ENCODE measurements at places on chromosomes 6 and 20.

GRCh38 chr20:5080384-5080877, 39.3 kb downstream of the PCNA start:
- DNase-seq = no peak

- no peak for DNase-seq
These were observed 235.3 kb upstream of the CEP162 start for GRCh38 chr6:84462698-84463097.

- DNase-seq = no peak
These were observed 14.2 kb upstream of the SHLD1 start for GRCh38 chr20:5735845-5736510.

- DNase-seq = no peak
These were observed 267.8 kb downstream of the PTPRK start for GRCh38 chr6:128252341-128253176.

- no peak for DNase-seq
These were observed 83.2 kb downstream of the DLL1 start for GRCh38 chr6:170207586-170208181.

DNA sequence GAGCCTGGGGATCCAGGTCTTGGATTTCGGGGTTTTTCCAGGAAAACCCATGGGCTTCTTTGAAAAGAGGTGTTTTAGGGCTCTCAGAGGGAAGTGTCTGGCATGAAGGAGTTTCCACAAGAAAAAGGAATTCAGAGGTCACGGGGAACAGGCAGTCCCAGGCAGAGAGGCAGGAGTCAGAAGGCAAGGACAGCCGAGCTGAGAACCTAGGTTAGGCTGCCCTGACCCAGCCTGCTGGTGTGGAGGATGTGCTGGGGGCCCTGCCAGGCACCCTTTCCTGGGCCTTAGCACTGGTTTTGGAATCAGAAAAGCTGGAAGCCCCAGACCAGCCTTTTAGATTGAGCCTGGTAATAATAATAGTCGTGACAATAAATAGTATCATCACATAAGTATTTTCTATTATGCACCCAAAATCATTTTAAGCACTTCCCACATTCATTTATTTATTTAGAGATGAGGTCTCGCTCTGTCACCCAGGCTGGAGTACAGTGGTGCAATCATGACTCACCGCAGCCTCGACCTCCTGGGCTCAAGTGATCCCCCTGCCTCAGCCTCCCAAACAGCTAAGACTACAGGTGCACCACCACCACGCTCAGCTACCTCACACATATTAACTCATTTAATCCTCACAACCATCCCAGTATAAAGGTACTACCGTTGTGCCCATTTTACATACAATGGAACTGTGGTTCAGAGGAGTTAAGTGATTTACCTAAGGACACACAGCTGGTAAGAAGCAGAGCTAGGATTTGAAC, 19.9 kb downstream of the TGM2 start:
- no peak for DNase-seq

DNA sequence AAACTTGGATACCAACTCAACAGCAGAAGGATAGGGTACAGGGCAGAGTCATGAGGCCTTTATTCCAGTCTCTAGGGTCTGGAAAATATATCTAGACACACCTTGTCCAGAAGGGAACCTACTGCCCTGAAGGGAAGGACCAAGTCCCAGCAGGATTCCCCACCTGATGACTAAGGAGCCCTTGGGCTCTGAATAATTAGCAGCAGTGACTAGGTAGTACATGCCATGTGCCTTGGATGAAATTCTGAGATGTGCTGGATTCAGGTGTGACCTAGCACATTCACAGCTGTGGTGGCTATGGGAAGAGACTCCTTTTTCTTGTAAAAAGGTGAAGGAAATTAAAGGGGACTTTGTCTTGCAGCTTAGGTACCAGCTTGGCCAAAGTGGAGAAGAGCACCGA, 364.3 kb upstream of the PTCHD4 start:
- no peak for DNase-seq

GRCh38 chr6:45710304-45710821, 305.3 kb downstream of the CLIC5 start:
- DNase-seq = no peak

- DNase-seq = no peak
These were observed 102.3 kb downstream of the PDSS2 start for GRCh38 chr6:107357031-107357430.

GRCh38 chr20:39849664-39850063, 839.4 kb downstream of the MAFB start:
- no peak for DNase-seq

GRCh38 chr6:133435065-133435728, 194.0 kb downstream of the EYA4 start:
- DNase-seq = no peak

DNA sequence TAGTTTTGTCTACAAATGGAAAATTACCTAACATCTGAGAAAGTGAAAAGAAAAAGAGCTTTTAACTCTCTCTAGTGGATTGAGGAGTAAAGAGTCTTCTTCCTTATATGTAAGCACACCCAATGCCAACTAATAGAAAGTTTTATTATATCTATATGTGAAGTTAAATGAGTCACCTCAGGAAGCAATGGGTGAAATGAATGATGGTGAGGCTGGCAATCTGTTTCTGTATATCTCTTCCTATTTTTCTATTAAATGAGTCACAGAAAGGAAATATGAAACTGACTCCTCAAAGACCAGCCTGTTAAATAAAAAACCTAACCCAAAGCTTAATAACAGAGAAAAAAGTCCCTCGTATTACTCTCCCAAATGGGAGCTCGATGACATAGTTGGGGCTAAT, 71.3 kb downstream of the OTOR start:
- DNase-seq = no peak

GRCh38 chr6:55666037-55666436, 87.0 kb upstream of the HMGCLL1 start:
- no peak for DNase-seq

GRCh38 chr6:72876256-72876655, 254.4 kb downstream of the KCNQ5 start:
- no peak for DNase-seq

- no peak for DNase-seq
These were observed 1.9 kb downstream of the SDC4 start for GRCh38 chr20:45346291-45346718.

- no peak for DNase-seq
These were observed 15.0 kb downstream of the MRAP2 start for GRCh38 chr6:84048588-84048987.

DNA sequence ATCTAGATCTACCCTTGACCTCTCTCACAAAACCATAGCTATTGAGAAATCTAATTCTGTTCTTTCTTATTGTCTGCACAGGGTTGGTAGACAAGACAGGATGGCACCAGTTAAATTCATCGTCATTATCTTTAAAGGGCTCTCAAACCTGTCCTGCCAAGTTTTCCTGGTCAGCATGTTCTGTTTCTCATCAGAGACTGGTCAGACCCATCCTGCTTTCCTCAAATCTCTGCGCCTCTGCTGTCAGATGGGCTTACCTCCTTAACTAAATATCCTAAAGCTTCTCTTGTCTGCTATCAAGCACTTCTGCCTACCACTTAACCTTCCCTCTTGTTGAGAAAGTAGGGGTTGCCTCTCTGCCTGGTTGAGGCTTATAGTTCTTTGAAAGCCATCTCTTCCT, 125.2 kb downstream of the MYO6 start:
- no peak for DNase-seq

DNA sequence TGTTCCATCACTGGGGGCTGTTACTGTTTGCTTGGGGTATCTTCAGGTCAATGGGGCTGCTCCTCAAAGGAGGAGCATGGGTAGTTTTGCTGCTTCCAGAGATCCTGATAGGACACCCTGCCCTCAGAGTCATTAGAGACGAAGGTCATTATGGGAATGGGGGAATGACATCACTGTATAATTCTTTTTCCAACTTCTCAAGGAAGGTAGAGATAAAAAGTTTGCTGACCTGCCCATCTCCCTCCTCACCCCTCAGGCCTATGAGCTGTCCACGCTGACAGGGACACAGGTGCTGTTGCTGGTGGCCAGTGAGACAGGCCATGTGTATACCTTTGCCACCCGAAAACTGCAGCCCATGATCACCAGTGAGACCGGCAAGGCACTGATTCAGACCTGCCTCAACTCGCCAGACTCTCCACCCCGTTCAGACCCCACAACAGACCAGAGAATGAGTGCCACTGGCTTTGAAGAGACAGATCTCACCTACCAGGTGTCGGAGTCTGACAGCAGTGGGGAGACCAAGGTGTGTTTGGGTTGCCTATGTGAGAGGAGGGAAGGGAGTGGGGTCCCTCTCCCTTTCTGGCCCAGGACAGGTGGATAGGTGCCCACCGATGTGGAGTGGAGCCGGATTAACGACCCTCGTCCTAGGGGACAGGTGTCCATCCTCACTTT, 2.7 kb downstream of the SRF start:
- DNase-seq = no peak

- DNase-seq = peak; percentile 88
These were observed 76.0 kb upstream of the CD93 start for GRCh38 chr20:23161968-23162696.

DNA sequence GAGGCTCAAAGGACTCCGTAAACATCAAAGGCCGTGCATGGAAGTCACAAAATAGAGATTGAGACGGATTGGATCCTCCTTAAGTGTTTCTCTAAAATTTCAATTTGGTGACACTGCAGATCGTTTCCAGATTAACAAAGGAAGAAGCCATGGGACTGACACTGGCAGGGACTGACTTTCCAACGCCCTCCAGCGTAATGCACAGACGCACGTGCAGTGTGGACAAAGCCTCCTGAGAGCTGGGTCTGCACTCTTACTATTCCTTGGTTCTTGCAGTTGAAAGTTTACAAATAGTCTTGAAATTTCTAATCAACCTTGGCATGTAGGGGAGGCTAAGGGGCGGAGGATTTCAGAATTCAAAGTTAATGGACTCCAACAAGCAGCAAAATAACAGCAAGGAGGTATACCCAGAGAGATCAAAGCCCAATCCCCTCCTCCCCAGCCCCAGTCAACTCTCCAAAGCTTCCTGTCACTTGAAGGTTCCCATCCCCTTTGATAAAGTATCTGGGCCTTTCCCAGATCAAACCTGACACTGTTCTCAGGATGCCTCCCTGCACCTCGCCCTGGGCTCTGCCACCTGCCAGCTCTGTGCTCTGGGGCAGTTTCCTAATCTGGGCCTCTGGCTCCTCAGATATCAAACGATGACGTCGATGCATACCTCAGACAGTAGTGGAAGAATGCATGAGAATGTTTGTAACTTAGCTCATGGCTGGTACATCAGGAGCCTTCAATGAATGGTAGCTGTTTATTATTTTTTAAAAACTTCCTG, 106.5 kb upstream of the TRAF3IP2 start:
- DNase-seq = no peak

GRCh38 chr6:40328986-40329545, 258.1 kb downstream of the LRFN2 start:
- DNase-seq = no peak

- DNase-seq = no peak
These were observed 183.6 kb downstream of the JARID2 start for GRCh38 chr6:15429141-15430110.

GRCh38 chr20:44068316-44069201, 118.4 kb downstream of the JPH2 start:
- no peak for DNase-seq

GRCh38 chr6:148551226-148551625, 195.6 kb upstream of the UST start:
- DNase-seq = no peak

GRCh38 chr20:46905364-46906125, 10.9 kb downstream of the EYA2 start:
- DNase-seq = no peak

- DNase-seq = no peak
These were observed 25.1 kb upstream of the CCR6 start for GRCh38 chr6:167097770-167098169.

GRCh38 chr20:19855416-19855815, 97.4 kb downstream of the RIN2 start:
- DNase-seq = no peak

- DNase-seq = no peak
These were observed 169.4 kb downstream of the TAF4 start for GRCh38 chr20:61896058-61896961.

- DNase-seq = no peak
These were observed 301.8 kb downstream of the TAF4 start for GRCh38 chr20:61763740-61764400.

DNA sequence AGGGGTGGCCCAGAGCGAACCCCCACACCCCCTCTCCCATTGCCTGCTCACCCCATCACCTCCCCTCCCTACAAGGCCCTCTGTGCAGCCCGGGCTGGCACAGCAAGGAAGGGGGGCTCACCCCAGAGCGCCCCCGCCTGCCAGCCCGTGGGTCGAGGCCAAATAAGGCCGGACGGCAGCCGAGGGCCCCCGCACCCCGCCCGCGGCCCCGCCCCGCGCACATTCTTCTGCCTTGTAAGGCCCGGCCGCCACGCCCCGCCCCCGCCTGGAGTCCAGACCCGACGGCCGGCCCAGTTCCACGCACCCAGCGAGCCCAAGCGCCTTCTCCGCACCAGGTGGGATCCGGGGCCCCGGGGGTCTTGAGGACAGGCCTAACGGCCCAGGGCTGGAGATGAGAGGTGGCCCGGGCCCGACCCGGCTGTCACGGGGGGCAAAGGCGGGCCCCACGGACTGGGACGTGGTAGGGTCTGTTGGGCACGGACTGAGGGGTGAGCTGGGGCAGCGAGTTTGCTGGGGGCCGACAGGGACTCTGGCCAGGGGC, at the start of gene MYL9:
Gene MYL9, plus strand, starts transcription at position 293 of the 541 bp plus-strand sequence. CDS start 3,366 bp downstream, outside the sequence.
- DNase-seq = no peak

DNA sequence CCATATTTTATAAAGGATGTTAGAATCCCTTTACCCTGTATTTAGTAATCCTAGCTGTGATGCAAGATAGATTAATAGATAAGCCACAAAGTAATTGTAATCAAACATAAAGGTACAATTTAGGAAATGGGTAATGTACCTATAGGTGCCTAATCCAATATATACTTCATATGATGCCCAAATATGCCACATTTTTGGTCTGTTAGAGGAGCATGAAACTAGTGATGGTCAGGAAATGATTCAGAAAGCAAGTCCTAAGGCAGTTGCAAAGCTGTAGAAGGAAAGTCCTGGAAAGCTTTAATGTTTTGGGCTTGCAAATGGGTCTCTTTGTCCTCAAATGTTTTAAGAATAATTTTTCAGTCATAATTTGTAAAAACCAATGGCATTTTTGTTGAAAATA, 76.6 kb upstream of the PTPRK start:
- no peak for DNase-seq

DNA sequence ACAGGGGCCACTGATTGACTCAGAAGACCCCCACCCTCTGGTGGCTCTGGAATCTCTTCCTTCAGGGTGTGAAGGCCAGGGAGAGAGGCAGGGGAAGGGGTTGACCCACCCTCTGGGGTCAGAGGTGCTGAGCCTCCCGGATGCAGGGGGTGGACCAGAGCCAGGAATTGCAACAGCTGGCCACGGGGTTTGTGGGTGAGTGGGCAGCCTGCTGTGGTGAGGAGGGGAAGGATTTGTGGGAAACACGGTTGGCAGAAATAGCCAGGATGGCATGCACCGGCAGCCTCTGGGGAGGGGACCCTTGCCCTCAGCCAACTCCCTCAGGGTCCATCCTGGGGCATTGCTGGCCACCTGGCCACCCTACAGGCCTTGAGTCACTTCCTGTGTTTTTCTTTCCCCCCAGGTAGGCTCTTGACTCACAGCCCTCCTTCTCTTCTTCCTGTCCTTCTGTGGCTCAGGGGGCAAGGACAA, 92.8 kb downstream of the MRPL14 start:
- DNase-seq = no peak

All from NCI-H1417 treated with DMSO at 0.1 percent for 48 hours (cell line).